ENCODE measurements at places on chromosomes 4 and X. TPM values are rescaled to one million over a fixed set of nuclear protein-coding genes. Genes with fewer than 3 reads are reported as not detected.

The MEPE gene
- total RNA-seq, result not detected

The ARX gene
- not detected for total RNA-seq

The PCDH7 gene
- total RNA-seq, result 2.2 TPM

The PGAM4 gene
- total RNA-seq, result not detected

The SRPK3 gene
- total RNA-seq, result 0.44 TPM

The C4orf36 gene
- total RNA-seq, result 0.86 TPM

The SPATA18 gene
- total RNA-seq, result 24.5 TPM

The SPANXC gene
- not detected for total RNA-seq

The FAM47E gene
- total RNA-seq, result not detected

The MTCP1 gene
- 1.9 TPM for total RNA-seq

The TRIM75 gene
- under 0.01 TPM for total RNA-seq

The ADRA2C gene
- 2.2 TPM for total RNA-seq

The PDE6B gene
- not detected for total RNA-seq

The GAGE12C gene
- not detected for total RNA-seq

The PLAC8 gene
- not detected for total RNA-seq

The TET2 gene
- 20.5 TPM for total RNA-seq

The SOX3 gene
- not detected for total RNA-seq

The CITED1 gene
- total RNA-seq, result 0.22 TPM

The UNC5C gene
- total RNA-seq, result under 0.01 TPM

The ZNF718 gene
- 4.8 TPM for total RNA-seq

The CENPVL1 gene
- not detected for total RNA-seq
